ENCODE measurements at places on chromosomes 6 and 20. TPM values are rescaled to one million over a fixed set of nuclear protein-coding genes. Genes with fewer than 3 reads are reported as not detected.
A peak's percentile ranks its signal among the peaks of the same experiment; 100 is the strongest.

Gene TFAP2B
- total RNA-seq: 0.56 TPM

Gene INSM1
- not detected for total RNA-seq

Gene DUSP15
- total RNA-seq: 0.31 TPM

Gene SLC22A16
- total RNA-seq: not detected

Gene SEMG1
- total RNA-seq: 2.1 TPM

Gene UNC5CL
- 1.2 TPM for total RNA-seq

- no peak for DNase-seq
Observed at GRCh38 chr6:156783958-156784357, 6.8 kb downstream of the ARID1B start.

- peak; percentile 95 for DNase-seq
Observed at GRCh38 chr6:26556263-26557070, 18.3 kb downstream of the HMGN4 start.

DNA sequence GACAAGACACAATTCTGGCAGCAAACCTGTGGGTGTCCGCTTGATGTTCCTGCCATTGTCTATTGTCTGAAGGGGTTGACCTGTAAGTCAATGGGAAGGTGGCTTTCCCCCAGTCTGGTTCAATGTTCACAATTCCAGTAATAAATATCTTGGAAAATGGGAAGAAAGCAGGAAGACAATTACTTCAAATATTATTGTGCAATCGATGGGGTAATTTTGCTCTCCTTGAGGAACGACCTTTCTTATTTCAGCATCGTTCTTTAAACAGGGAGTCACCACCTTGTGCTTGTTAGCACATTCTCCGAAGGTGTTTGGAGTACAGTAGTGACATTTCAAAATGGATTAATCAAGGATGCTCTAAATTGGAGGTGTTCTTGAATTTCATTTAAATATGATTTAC is 136.9 kb downstream of the BTBD3 start:
- DNase-seq: no peak

DNA sequence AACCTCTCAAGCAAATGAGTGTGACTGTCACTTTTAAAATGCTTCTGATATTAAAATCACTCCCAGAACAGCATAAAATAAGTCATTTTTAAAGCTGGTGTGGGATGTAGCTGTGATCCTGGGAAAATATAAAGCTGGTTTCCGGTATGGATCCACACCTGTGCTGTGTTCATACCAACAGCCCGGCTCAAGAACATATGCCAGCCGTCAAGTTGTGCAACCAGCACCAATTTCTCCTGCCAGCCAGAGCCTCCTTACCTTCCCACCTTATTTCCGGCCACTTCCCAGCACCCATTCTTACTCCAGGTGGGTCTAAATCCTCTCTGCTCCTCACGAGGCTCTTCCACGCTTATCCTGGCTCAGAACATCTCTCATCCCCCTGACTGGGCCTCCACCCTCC is 50.9 kb upstream of the RPS6KA2 start:
- DNase-seq: no peak

DNA sequence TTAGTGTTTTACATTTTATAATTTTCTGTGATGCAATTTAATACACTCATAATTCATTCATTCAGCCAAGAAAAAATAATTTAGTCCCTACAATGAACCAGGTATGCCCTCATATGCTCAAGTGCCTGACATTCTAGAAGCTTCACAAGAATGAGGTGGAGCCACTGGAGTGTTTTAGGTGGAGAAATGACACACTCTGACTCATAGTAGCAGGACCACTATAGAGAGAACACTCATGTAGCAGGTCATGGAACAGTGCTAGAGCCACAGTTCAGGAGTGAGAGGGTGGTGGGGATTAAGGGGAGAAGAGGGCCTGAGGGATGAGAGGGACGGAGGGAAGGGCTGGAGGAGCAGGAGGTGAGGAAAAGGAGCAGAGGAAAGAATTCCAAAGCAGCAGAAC is 1.4 kb upstream of the HLA-G start:
- DNase-seq: no peak

GRCh38 chr20:39775110-39775509 is 813.0 kb downstream of the DHX35 start:
- DNase-seq: no peak

GRCh38 chr6:122405417-122405816 is 6.0 kb downstream of the HSF2 start:
- DNase-seq: peak; percentile 15

- DNase-seq: no peak
Observed at GRCh38 chr20:496126-496696, 33.9 kb upstream of the TBC1D20 start.

DNA sequence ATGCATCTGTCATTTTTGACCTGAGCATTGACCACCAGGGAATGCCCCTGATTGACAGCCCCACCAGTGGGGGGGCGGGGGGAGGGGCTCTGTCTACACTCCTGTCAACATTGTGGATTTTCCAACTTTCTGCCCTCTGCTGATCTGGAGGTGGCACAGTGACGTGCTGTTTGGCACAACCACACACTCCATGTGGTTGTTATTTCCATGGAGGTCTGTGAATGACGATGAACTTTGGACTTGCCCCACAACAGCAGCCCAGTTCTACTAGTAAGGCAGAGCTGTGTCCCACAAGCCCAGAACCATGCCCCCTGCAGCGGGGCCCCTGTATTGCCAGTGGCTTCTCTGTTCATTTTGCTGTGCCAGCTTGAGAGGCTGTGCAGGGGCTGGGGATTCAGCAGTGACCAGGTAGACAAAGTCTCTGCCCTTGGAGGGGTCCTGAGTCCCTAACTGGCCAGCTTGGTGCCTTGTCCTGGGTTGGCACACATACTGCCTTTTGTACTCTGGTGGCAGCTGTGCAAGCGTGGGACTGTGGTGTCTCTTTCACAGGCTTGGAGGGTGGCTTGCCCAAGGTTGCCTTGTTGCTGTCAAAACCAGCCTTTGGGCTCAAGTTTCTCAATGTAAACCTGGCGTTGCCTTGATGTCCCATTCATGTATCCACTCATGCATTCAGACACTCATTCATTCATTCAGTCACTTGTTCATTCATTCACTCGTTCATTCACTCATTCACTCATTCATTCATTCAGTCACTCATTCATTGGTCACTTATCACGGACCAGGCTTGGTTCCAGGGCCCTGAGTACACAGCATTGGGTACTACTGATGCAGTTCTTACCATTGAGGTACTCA is 108.5 kb downstream of the SYCP2 start:
- DNase-seq: no peak

DNA sequence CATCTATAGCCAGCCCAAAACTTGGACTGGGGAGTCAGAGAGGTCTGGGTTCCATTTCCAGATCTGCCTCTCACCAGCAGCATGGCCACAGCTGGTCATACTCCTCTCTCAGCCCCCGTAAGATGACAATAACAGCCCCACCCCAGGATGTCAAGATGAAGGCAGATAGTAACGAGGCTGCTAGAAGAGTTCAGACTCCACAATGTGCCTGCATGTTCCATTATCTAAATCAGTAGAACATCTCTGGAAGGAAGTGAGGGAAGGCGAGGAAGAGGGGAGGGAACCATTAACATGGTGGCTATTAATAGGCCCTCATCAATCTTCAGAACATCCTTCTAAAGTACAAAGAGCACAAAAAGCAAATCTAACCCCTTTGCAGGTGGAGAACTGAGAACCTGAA is 98.0 kb upstream of the KCNG1 start:
- DNase-seq: no peak

- DNase-seq: no peak
Observed at GRCh38 chr6:167722634-167723309, 103.9 kb upstream of the AFDN start.
